ENCODE measurements at places on chromosomes 4 and X.

- DNase-seq: no peak
Measured at GRCh38 chr4:184587701-184588100, 61.5 kb downstream of the CASP3 start.

- no peak for DNase-seq
Measured at GRCh38 chrX:115178473-115178872, 10.7 kb upstream of the RBMXL3 start.

DNA sequence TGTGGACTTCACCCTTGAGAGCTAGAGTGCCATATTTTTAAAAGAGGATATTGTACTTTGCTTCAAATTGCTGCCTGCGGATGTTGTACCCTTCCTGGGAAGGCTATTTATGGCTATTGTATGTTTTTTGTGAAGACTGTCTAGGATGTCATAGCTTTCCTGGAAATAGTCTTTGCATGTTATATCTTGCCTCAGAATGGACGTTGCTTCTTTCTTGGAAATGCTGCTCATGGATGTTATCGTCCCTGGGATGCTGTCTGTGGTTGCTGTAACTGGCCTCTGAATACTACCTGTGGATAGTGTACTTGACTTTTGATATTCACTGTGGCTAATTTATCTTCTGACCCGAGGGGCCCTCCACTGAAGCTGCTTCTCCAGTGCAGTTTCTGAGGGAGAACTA lies 146.8 kb downstream of the ENOX2 start:
- no peak for DNase-seq

DNA sequence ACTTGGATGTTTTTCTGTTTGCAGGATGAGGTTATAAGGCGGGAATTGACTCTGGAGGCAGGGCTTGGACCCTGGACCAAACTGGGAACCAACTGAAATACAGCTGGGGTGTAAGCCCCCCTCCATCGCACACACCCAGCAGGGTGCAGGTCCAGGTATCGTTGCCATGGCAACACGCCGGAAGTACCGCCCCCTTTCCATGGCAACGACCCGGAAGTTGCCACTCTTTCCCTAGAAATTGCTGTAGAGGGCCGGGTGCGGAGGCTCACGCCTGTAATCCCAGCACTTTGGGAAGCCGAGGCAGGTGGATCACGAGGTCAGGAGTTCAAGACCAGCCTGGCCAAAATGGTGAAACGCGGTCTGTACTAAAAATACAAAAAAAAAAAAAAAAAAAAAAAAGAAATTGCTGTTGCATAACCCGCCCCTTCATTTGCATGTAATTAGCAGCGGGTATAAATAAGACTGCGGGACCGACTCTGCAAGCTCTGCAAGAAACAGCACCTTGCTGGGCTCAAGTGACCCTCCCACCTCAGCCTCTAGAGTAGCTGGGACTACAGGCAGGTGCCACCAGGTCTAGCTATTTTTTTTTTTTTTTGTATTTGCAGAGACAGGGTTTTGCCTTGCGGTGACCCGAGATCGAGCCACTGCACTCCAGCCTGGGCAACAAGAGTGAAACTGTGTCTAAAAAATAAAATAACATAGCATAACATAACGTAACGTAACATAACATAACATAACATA lies 139.6 kb downstream of the CRLF2 start:
- DNase-seq: no peak

DNA sequence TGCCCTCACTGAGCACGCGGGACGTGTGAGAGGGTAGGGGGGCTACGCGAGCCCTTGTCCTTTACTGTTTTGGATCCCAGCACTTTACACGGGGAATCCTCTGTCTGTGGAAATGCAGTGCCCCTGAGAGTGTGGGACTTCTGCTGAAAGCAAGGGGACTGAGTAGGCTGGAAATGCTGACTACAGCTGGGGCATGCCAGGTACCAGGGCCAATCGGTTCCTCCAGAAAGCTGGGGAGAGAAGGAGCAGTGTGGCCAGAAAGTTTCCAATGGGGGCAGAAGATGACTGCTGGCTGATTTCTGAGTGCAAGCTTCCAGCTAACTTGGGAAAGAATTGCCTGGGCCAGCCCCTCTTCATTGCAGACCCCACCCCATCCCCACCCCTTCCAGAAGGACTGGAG lies 1.5 kb downstream of the NHSL2 start:
- DNase-seq: no peak

- DNase-seq: no peak
Measured at GRCh38 chrX:19760345-19760744, 127.1 kb downstream of the SH3KBP1 start.

DNA sequence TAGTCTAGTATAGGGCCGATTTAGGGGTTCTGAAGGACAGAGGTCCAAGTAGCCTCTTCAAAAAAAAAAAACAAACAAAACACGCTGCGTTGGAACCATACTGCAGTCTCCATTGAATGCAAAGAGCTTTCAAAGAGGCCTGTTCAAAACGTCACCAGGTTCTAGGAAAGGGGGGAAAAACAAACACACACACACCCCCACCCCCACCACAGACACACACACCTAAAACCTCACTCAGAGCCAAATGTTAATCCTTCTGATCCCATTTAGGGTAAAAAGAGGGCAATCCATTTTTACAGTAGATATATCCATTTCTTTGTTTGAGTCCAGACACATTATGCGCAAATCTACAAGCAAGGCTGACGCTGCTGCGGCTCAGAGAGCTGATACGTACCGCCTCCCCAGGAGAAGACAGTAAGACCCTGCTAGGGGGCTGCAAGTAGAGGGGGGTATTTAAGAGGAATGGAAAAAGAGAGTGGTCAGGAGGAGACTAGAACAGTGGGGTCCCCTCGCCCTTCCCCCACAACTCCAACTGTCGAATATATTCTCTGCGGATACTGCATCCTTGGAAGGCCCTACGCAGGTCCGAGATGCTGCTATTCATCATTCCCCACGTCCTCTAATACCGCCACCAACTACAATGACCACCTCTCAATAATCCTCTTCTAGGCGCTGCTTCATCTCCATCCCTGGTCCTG lies 1.3 kb downstream of the NKRF start:
- no peak for DNase-seq

GRCh38 chrX:75151827-75152592 lies 4.1 kb downstream of the ABCB7 start:
- no peak for DNase-seq

- peak; percentile 35 for DNase-seq
Measured at GRCh38 chrX:30971774-30972603, 82.9 kb upstream of the TAB3 start.

DNA sequence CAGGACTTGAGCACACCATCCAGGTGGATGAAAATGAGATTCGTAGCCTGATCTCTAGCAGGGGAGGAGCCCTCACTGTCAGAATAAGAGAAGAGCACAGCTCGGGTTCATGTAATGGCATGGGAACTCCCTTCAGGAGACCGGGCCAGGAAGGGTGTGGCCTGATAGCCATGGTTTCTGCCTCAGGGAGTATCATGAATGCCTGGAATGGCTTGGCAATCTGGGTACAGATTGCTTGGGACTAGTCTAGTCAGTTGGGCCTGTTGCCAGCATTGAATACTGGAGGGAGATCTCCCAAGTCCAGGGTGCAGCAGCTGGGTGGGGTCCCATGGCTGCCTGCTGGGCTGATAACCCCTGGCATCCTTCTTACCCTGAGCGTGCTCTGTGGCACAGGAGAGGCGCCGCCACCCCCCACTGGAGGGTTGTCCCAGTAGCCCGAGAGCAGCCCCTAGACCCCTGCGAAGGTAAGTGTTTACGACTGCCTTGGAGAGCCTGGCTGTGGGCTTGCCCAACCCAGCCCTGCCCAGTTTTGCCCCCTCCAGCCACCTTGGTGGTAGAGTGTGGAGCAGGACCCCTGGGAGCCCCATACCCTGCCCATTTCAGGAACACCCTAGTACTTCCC lies 298.8 kb downstream of the TEX13A start:
- DNase-seq: no peak

GRCh38 chr4:81257021-81257420 lies 42.0 kb upstream of the PRKG2 start:
- no peak for DNase-seq

Measured in activated CD4-positive, alpha-beta T cell treated with anti-CD3 and anti-CD28 coated beads, Interleukin-2, amount 50 U/mL, for 16 hours (primary cell).